Stimulated activated CD4-positive, alpha-beta T cell treated with anti-CD3 and anti-CD28 coated beads, Interleukin-4, amount 100 ng/mL, for 4 hours (primary cell): ENCODE measurements at places on chromosomes 11 and 22.

DNA sequence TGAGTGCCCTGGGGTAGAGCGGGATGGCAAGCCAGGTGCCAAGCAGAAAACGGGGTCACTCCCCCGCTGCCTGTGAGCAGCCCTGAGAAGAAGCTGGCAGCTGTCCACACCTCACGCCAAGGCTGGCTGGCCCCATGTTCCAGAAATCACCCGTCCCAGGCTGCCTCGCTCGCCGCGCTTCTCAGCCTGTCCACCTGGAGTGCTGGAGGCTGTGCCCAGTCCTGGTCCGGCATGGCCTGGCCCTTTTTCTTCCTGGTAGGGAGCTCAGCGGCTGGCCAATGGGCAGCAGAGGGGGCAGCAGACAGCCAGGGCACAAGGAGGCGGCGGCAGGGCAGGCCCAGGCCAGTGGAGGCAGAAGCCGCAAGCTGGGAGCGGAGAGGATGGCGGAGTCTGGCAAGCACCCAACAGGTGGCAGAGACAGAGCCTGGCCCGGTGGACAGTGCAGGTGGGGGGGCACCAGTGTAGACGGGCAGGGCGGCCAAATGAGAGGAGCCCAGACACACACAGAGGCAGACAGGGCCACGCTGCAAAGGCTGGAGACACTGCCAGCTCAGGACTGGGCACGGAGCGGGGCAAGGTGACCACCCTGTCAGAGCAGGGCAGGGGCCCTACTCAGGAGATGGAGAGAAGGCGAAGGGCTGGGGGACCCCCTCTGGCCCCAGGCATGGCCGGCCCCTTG is 37.2 kb upstream of the TH start:
- peak; percentile 0 for DNase-seq

DNA sequence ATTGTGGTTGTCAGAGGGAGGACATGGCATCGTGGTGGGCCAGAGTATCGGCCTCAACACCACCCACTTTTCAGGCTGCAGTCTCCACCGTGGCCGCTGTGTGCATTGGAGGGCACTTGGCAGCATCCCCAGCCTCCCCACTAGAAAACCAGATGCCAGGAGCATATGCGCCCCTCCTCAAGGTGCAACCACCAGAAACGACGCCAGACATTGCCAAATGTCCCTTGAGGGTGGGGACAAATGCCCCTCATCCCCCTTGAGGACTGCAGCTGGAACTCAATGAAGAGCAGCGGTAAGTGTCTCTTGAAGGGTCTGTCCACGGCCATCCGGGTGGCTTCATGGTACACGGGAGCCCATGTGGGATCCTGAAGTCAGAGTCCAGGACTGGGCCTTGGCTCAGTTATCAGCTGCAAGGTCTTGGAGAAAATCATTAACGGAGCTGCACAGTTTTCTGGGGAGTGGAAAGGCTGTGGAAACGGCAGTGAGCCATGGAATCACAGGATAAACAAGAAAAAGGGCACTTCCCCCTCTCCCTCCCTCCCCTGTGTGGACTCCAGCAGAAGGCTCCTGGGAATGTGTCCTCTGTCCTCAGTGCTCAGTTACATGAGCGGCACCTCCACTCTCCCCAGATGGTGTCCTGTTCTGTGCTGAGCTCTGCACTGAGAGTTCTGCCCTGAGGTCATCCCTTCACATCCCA is 324.4 kb upstream of the B3GAT1 start:
- DNase-seq: no peak

- DNase-seq: peak; percentile 51
These were observed 6.3 kb upstream of the ADAMTS8 start for GRCh38 chr11:130434521-130435223.

DNA sequence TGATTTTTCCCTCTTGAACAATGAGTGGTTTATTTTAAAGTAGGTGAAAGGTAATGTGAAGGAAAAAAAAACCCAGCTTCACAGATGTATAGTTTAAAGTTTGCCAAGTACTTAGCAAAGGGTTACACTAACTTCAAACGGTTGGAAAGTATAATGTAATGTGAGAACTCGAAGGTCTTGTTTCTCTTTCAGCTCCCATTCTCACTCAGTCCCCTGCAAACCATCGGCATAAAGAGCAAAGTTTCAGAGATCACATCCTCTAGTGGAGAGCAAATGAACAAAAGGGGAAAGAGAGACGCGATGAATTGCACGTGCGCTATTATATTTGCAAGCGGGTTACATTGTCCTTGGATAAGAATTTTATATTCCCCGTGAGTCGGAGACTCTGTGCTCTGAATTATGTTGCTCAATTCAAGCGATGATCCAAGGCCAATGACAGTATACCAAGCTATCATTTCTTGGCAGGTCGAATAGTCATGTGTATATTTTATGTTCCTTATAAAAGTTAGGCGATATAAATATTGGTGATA is 37.6 kb upstream of the BIRC3 start:
- no peak for DNase-seq

GRCh38 chr22:35462498-35463230 is 62.7 kb downstream of the MCM5 start:
- DNase-seq: no peak

GRCh38 chr22:23085785-23086184 is 15.5 kb downstream of the GNAZ start:
- DNase-seq: no peak

DNA sequence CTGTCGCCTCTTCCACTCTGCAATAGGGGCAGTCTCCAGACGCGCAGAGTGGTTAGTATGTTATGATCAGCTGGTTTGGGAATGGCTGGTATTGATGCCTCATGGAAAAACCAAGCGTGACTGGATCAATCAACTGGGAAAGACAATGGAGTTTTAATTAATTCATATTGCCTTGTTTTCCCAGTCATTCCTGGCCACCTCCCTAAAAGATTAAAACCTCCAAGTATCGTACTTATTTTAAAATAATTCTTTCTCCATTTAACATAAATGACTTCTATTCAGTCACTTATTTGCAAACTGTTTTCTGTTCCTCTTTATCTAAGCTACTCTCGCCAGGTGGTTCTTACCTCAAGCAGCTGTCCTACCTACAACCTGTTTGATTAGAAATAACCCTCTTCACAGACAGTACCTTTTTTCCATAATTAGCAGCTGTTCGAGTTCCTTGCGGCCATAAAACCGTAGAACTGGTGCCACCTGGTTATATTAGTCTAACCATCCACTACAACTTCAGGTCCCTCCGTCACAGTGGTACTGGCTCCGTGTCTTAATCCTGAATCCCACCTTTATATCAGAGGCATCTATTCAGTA is 898 bp downstream of the ZNF215 start:
- DNase-seq: no peak

DNA sequence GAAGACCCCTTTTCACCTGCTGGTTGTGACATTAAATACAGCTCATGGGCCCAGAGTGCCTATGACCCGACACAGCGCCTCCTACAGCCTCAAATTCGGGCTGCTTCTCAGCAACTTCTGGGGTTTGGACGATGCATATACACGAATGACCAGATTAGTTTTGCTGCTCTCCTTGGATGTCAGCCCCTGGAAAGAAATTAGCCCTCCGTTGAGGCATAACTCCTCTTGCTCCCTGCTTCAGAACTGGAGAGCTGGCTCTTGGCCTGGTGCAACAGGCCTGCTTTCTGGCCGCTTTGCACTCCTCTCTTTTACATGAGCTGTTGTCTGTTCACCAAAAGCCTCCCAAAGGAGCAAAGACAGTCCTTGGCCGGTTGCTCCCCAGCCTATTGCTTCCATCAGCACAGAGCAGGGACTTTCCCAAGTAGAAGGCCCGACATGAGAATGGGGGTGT is 3.3 kb downstream of the TECTA start:
- DNase-seq: no peak
